Foreskin keratinocyte (primary cell): ENCODE measurements at places on chromosomes 11 and 22.

- DNase-seq = peak; percentile 59
These were observed 63.3 kb downstream of the LDLRAD3 start for GRCh38 chr11:36007127-36007655.

DNA sequence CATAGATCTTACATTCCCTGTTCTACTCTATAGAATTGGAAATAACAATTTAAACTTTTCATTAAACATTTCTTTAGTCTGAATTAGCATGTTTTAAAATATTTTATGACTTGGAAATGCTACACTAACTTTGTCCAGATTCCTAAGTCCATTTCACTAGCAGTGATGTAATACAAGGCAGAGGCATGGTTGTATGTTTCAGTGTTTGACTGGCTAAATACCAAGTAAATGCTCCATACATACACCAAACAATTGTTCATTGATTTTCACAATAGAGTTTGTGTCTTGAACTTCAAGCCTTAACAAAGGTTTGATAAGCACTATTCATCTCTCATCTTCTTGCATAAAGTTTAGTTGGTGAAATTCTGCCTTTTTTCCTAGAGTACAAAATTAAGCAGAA lies 13.5 kb downstream of the ZBED5 start:
- no peak for DNase-seq

DNA sequence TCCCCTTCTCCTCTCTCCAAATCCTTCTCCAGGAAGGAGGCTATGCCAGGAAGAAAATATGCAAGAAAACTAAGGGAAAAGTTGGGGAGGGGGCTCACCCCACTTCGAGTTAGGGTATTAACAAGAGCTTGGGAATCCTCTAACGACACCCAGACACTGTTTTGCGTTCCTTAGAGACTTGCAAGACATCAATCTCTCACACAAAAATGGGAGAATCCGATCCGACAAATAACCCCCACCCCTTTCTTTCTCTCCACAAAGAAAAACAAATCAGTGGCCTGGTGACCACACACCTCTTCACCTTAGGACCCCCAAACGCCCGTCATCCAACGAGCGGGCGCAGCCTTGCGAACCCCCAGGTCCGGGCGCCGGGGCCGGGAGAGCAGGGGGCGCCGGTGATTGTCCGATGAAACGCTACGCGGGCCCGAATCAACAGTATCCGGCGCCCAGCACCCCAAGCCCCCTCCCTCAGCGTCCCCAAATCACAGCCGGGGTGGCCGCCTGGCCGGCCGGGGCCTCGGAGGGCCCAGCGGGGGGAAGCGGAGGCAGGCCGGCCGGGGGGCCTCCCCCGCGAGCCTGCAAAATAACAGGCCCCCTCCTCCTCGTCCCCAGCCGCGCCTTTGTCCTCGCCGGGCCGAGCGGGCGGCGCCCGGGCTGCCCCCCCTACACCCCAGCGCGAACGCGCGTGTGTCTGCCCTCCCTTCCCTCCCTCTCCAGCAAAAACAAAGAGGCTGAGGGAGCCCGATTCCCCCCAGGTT lies 690 bp downstream of the CSNK1E start:
- DNase-seq = peak; percentile 33

GRCh38 chr11:112315861-112316739 lies 55.4 kb upstream of the PLET1 start:
- DNase-seq = no peak

DNA sequence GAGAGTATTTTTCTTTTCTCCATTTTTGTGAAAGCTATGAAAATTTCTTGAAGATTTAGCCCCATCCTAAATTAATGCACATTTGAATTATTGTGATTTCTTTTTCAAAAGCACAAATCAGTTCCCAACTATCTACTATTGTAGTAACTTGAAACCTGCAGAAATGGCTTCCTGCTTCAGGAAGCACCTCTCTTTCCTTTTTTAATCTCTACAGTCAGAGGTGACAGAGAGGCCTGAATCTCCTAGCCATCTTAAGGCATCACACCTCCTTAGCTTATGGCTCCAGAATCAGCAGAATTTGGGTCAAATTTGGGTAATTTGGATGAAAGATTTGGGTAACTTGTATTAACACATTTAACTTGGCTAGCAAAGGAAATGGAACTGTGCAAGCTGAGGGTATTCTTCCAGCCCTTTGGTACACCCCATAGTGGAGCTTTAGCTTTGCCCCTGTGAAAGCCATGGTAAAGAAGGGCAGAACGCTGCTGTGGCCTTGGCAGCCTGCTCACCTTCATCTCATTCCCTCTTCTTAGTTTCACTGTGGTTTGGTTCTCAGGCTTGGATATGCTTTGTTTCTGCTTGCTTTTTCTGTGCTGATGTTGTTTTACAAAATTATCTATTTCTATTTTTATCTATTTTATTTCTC lies 16.2 kb downstream of the TBCEL start:
- no peak for DNase-seq

DNA sequence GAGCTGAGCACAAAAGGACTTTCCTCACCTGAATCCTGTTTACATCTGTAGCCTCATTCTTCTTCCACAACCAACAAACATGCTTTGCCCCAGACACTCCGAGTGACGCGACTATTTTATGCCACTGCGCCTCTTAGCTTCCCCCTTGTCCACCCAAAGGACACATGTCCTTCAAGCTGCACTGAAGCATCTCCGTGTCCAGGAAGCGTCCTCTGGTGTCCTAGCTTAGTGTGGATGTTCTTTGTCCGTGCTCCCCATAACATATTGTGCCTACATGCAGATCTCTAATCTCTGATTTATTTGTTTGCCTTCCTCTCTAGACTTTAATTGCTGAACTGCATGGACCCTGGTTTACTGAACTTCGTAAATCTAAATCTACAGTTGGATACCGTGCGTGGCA lies 20.1 kb upstream of the CECR2 start:
- no peak for DNase-seq

- DNase-seq = no peak
These were observed 320.7 kb downstream of the LARGE1 start for GRCh38 chr22:33599596-33599995.

- no peak for DNase-seq
These were observed 4.2 kb downstream of the MRGPRD start for GRCh38 chr11:68976563-68976962.

DNA sequence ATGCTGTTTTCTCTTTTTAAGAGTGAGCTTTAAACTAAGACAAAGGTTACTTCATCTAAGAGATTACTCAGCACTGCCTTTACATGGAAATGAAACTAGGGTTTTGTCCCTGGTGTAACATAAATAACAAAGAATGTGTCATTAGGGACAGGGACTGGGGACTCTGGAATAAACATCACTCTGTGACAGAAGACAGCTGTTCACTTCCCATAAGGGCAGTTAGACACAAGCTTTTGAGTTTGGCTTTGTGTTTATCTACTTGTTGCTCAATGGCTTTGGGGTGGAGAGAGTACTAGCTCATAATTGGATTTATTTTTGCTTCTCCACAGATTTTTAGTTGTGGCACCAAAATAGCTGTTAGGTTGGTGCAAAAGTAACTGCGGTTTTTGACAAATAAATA lies 154.5 kb downstream of the OR4C45 start:
- no peak for DNase-seq
